Motor neuron (in vitro differentiated cells): ENCODE measurements at places on chromosomes 6 and 20.
A peak's percentile ranks its signal among the peaks of the same experiment; 100 is the strongest.

DNA sequence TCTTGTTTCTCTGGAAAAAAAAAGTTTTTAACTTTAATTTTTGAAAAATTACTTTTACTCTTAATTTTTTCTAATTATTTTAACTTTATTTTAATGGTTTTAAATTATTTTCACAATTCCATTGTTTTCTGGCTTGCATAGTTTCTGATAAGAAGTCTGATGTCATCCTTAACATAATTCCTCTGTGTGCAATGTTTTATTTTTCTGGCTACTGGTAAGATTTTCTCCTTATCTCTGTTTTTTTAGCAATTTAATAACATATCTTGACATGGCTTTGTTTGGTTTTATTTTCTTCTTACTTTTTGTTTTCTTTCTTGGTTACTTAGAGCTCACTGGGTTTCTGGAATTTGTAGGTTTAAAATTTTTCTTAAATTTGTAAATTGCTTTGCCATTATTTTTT lies 114.8 kb downstream of the TBXT start:
- no peak for ATAC-seq

DNA sequence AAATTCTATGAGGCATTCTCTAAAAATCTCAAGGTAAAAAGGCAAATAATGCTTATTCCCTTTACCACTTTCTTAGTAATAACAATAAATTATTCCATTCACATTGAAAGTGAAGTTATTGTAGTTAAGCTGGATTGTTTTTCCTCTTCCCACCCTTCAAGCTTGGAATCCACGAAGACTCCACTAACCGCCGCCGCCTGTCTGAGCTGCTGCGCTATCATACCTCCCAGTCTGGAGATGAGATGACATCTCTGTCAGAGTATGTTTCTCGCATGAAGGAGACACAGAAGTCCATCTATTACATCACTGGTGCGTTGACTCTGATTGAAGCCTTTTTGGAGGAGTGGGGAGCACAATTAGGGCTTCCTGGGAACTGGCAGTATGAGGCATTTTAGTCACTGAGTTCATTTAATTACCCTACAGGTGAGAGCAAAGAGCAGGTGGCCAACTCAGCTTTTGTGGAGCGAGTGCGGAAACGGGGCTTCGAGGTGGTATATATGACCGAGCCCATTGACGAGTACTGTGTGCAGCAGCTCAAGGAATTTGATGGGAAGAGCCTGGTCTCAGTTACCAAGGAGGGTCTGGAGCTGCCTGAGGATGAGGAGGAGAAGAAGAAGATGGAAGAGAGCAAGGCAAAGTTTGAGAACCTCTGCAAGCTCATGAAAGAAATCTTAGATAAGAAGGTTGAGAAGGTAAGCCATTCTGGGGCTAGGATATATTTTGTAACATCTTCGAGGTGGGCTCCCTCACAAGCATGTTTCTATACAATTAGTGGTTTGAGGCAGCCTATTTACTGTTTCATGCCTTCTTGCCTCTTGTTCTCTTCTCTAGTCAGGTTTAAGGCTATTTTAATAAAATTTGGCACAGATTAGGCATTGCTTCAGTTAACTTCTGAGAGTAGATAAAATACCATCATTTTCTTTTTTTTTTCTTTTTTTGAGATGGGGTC lies 4.9 kb downstream of the HSP90AB1 start:
- no peak for ATAC-seq

GRCh38 chr6:161639772-161640171 lies 365.9 kb upstream of the AGPAT4 start:
- peak; percentile 85 for ATAC-seq

DNA sequence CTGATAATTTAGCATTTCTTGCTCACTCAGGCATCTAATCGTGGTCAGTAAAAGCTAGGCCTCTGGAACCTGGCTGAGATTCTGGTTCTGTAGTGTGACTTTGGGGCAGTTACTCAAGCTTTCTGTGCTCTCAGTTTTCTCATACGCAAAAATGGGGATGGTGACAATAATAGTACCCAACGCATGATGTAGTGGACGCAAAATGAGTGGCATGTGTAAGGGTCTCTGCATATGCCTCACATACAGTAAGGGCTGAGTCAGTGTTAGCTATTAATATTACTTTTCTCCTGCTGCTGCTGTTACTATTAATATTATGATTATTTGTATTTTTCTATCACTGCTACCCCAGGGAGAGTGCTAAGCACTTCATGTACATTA lies 686 bp downstream of the GINS1 start:
- ATAC-seq, result no peak

DNA sequence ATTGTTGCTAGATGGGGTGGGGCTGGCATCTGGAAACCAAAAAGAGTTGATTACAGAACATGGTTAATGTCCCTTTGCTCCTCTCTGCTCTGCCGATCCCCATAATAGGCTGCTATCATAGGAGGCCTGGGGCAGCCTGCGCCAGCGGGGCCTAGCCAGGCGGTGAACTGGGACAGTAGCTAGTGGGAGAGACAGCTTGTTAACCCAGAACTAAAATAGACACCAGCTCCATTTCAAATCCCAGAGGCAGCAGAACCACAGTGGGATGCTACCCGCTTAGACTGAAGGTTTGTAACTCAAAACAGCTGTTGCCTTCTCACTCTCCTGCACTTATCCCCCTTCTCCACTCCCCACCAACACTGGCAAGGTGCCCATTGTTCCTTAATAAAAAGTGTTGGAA lies 98.5 kb downstream of the SSR1 start:
- no peak for ATAC-seq

DNA sequence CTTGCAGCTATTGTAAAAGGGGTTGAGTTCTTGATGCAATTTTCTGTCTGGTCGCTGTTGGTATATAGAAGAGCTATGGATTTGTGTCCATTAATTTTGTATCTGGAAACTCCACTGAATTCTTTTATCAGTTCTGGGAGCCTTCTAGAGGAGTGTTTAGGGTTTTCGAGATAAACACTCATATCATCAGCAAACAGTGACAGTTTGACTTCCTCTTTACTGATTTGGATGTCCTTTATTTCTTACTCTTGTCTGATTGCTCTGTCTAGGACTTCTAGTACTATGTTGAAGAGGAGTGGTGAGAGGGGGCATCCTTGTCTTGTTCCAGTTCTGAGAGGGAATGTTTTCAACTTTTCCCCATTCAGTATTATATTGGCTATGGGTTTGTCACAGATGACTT lies 120.8 kb upstream of the SSTR4 start:
- no peak for ATAC-seq

- ATAC-seq, result peak; percentile 95
Observed at GRCh38 chr6:131023834-131024504, 39.1 kb downstream of the EPB41L2 start.

GRCh38 chr20:19855416-19855815 lies 97.4 kb downstream of the RIN2 start:
- ATAC-seq, result no peak

DNA sequence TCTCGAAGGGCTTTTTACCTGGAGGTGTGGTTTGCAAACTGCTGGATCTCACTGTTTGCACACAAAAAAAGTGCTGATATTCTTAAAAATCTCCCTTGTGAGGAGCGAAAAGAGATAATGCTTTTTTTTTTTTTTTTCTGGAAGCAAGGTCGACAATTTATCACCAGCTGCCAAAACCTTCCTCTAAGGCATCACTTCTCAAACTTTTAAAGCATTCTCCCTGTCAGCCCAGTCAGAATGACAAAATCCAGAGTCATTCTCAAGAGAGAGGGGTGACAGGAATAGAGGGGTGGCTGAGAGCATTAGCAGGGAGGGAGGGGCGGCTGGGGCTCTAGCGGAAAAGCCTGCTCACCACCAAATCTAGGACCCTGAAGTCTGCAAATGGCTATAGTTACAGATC lies 137.2 kb upstream of the ARMC2 start:
- ATAC-seq, result no peak

GRCh38 chr6:96013531-96013930 lies 2.2 kb upstream of the FUT9 start:
- no peak for ATAC-seq

DNA sequence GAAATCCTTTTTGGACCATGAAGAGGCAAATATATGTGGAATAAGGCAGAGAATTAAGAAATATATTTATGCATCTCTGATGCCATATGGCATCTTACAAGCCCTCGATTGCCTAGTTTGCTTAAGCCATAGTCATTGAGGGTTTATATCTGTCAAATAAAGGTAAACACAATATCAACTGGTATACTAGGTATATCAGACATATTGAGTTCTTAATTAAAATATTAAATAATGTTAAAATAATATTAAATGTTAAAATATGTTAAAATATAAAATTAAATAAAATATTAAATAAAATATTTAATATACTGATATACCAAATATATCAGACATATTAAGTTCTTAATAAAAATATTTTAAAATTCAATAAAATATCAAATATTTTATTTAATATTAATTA lies 567.4 kb upstream of the PTCHD4 start:
- ATAC-seq, result no peak

- ATAC-seq, result peak; percentile 70
Observed at GRCh38 chr6:136037876-136038460, 186.5 kb downstream of the PDE7B start.

- no peak for ATAC-seq
Observed at GRCh38 chr6:40774932-40775331, 187.8 kb upstream of the LRFN2 start.

GRCh38 chr6:21200134-21200870 lies 393.2 kb upstream of the SOX4 start:
- ATAC-seq, result no peak

DNA sequence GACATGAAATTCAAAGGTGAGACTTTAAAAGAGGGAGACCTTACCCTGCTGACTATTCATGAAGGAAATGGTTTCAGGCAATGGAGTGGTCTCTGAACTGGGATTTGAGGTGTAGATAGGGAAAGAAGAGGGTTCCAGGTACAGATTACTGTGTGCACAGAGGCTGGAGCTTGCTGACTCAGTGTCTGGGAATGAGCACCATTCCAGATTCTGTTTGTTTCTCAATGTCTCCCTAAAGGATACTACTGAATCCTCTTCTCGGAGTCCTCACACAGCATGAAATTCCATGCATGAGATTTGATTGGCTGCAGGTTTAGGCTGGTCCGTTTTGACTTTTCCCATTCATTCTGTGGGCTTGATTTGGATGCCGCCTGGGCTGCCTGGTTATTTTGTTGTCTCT lies 49.0 kb downstream of the PPP1R14C start:
- no peak for ATAC-seq

DNA sequence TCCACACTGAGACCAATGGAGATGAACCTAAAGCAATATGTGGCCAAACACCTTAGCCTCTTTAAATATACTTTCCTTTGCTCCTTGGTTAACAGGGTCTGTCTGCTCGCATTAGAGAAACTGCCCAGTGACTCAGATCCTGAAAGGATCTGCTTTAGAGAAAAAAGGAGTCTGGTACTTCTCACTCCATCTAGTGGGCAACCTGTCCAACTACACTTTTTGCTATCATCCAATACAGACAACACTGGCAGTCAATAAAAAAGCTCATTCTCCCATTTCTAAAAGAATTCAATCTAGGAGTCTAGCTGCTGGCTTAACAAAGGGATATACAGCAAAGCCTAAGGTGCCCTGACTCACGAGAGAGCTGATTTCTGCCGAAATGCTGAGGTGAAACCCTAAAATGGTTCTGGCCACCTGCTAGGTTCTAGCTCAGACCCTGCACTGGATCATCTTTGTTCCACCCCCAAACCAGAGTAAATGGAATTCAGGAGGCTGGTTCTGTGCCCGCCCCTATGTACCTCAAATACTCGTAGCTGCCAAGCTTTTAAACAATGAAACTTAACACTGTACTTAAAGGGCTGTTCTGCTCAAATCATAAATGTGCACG lies 11.5 kb downstream of the GNL1 start:
- peak; percentile 74 for ATAC-seq

DNA sequence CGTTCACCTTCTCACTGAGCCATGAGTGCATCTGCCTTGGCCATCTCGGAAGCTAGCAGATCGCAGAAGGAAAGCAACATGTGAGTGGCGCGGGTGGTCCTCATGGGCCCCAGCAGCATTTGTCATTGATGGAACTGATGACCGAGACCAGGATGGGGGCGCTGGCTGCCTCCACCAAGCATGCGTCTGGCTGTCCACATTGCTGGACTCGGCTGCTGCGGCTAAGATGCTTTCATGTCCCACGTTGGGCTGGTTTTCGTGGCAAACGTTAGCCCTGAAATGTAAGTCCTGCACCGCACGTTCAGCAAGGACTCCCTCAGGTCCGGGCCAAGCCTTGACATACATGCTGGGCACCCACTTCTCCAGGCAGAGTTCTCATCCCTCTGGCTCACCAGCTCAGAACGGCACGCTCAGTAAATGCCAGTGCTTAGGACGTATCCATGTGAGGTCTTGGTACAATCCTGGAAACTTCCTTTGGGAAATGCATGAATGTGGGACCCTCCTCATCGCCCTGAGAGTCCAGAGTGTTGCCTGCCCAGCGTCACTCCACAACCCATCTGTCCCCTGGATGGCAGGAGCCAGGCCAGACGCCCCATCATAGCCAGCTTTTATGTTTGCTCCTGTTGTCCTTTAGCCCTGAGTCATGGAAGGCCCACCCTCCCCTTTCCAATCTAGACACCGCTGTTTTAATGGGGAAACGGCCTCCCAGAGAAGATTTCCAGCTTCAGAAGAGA lies 8.4 kb downstream of the SLCO4A1 start:
- ATAC-seq, result no peak

DNA sequence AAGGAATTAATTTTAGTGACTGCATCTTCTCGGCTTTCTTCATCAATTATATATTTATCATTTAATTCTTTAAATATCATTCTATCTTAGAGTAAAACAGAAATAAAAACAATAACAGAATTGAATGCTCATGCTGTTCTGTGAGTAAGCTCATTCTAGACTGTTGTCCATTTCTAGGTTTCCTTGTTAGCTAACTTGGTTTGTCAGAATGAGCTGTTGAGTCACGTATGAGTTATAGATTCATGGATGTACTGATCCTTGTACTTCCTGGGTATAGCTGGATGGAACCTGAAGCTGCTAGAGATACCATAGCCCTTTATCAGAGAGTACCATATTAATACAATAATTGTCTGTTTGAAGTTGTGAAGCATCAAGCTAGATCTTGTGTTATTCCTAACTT lies 515.3 kb downstream of the TENT5A start:
- no peak for ATAC-seq

- ATAC-seq, result no peak
Observed at GRCh38 chr6:161598896-161599295, 325.0 kb upstream of the AGPAT4 start.

DNA sequence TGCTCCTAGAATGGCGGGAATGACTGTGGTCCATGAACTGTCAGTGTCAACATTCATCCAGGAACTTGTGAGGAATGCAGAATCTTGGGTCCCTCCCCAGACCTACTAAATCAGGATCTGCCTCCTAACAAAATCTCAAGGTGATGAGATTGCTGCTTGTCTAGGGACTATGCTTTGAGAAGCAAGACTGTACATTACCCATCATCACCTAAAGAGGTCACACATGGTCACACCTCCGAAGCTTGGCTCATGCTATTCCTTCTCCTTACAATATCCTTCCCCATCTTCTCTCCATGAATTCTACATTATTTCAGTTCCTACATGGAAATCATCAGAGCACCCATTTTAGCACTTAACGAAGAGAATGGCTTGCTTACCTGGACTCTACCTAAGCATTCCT lies 102.3 kb upstream of the JARID2 start:
- no peak for ATAC-seq

GRCh38 chr20:63843778-63844177 lies 12.7 kb upstream of the ZBTB46 start:
- no peak for ATAC-seq
